Activated CD4-positive, alpha-beta memory T cell treated with anti-CD3 and anti-CD28 coated beads for 36 hours (primary cell): ENCODE measurements at places on chromosomes 3 and 15.

GRCh38 chr3:159779883-159780282 is 208.8 kb upstream of the IL12A start:
- no peak for DNase-seq

DNA sequence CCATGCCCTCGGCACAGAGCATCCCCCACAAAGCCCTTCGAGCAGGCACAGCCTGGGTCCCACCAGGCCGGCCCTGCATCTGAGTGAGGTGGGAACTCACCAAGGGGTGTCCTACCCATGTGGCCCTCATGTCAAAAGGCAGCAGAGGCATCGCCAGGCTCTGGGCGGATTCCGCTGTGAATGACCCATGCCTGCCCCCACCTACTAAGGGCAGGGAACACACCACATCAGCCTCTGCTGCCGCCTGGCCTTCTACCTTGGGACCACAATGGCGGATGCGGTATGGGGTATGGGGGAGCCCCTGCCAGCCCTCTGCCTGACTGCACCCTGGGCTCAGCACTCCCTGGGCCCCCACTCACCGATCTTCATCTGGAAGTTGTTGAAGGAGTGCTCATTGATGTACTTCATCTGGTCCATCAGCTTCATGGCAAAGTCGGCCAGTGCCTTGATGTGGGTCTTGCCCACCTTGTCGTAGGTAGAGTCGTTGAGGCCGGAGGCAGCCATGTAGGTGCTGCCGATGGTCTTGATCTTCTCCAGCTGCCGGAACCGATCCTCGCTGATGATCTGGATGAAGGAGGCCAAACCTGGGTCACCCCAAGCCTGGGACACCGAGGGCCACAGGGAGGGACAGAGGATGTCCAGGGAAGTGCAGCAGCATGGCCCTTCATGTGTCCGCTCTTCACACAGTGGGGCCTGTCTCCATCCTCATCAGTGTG is 87.8 kb downstream of the SEC22A start:
- DNase-seq = no peak

DNA sequence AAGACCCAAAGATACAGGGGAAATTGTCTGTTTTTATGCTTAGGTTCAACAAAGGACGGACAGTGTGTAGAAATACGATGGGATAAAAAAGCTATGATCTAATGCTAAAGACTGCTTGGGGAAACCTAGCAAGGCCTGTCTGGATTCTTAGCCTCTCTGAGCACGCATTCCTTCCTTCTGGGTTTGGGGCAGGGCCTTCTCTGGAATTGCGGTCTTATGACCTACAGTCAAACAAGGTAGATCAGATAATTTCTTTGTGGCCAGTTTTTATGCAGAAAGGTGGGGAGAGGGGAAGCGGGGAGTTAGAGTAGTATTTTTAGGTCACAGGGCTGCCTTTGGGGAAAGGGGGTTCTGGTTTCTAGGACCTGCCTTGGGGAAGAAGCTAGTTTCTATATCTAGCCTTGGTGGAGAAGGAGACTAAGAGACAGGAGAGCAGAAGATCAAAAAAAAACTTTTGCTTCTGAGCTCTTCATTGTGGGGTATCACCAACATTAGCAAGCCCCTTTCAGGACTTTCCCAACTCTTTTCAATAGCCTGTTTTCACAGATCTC is 39.1 kb upstream of the LIPC start:
- no peak for DNase-seq

DNA sequence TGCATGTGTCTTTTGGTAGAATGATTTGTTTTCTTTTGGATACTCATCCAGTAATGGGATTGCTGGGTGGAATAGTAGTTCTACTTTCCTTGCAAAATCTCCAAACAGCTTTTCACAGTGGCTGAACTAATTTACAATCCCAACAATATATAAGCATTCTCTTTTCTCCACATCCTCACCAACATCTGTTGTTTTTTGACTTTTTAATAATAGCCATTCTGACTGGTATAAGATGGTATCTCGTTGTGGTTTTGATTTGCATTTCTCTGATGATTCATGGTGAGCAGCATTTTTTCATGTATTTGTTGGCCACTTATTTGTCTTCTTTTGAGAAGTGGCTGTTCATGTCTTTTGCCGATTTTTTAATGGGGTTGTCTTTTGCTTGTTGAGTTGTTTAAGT is 55.8 kb downstream of the ST8SIA2 start:
- no peak for DNase-seq

GRCh38 chr3:192851821-192852372 is 65.8 kb downstream of the MB21D2 start:
- DNase-seq = no peak

DNA sequence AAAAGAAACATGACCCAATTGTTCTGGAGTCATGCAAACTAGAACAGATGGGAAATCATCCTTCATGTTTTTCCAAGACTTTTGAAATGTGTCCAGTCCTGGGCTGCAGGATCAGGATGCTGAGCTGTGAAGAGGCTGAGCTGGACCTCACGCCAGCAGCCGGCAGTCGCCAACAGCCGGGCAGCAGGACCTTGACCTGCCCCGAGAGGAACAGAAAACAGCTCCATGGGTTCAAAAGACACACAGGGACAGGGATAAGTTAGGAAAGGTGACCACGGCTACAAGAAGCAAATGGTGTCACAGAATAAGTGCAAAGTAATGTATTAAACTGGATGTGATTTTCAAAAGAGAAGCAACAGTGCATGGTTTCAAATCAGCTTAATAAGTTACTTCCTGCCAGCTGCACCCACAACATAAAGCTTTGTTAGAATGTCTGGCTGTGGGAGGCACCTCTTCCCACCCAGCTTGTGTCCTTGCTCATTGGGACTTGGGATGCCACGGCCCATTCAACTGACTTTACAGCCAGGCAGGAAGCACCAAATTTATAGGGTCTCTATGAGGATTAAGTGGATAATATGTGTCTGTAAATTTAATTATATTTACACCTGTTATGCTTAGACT is 266.4 kb downstream of the GABRG3 start:
- DNase-seq = no peak

DNA sequence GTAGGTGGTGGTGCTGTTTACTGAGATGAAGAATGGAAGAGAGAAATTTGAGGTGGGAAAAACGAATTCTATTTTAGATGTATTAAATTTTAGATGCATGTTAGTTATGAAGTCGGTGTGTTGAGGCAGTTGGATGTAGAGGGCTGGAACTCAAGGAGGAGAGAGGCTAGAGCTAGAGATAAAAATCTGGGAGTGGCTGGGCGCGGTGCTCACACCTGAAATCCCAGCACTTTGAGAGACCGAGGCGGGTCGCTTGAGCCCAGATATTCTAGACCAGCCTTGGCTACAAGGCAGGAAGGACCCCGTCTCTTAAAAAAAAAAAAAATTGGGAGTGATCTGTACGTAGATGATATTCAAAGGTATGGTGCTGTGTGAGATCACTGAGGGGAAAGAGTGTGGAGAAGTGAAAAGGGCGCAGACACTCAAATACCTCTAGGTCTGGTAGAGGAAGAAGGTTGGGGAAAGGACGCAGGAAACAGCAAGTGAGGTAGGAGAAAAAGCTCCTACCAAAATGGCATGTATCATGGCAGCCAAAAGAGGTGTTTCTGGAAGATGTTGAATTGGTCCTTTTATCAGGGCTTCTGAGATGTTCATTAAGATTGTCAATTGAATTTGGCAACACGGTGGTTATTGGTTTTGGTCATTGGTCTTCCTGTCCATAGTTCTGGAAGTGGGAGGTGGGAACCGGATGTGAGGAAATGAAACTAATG is 1.8 kb downstream of the YEATS2 start:
- no peak for DNase-seq

DNA sequence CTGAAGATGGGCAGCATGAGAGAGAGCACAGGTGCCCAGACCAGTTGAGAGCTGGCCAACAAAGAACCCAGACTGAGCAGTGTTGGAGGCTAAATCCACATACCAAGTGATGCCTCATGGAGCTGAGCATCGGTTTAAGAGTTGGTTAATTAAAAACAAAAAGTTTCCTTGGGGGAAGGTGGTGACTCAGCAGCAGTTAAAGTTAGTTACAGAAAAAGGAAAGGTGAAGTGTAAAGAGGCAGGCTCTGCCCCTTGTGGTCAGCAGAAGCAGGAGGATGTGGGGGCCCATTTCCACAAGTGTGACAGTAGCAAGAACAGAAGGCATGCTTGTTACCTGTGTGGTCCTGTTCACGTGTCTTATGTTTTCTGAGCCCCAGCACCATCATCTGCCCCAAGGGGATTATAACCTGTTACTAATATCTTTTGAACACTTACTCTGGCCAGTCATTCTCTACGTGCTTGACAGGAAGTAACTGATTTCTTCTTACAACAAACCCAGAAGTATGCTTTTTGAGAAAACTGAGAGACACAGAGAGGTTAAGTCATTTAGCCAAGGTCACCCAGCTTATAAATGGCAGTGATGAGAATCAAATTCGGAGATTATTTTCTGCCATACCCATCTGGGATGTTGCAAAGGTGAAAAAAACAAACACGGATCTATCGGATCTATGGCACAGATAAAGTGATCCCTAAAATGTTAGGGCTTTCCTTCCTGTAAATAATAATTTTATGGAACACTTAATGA is 91.0 kb downstream of the EPHB1 start:
- DNase-seq = peak; percentile 9

DNA sequence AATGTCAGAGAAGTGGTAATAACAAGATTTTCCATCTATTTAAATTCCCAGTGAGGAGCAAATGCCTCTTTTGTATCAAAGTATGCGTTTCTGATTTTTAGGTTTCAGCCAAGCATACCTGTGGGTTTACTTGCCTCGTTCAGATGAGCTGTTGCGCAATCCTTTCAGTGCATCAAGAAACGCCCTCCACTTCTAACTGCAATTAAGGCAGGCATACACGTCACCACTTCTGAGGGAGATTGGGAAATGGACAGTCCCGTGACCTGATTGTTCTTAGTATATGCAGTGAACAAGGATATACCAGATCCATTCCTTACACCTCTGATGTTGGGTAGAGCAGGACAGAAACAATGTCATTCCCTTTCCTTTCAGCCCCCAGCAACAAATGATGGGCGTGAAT is 219.0 kb downstream of the ITPR1 start:
- no peak for DNase-seq
